Stimulated activated CD8-positive, alpha-beta memory T cell treated with anti-CD3 and anti-CD28 coated beads, Interleukin-15, amount 100 ng/mL, for 24 hours (primary cell): ENCODE measurements at places on chromosomes 7 and 10.

- DNase-seq, result no peak
Measured at GRCh38 chr7:140364819-140365218, 33.5 kb downstream of the SLC37A3 start.

DNA sequence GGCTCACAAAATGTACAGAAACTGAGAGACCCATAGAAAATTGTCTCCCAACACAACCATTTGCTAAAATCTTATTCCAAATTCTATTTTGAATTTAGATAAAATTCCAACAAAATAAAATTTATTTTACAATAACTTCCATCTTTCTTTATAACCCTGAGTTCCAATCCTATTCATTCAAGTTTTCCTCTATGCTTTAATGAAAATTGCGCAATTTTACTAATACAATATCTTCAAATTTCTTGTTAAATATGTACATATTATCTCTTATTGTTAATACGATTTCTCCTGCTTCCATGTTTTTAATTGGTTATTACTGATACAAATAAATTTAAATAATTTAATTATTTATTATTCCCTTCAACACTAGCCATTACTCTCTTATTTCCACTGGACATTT is 645.2 kb upstream of the COBL start:
- no peak for DNase-seq

GRCh38 chr7:30841025-30841735 is 70.0 kb downstream of the MINDY4 start:
- DNase-seq, result no peak

GRCh38 chr7:142334236-142334635 is 76.4 kb upstream of the PRSS58 start:
- DNase-seq, result no peak
